Left lung (tissue), 14 donors: ENCODE measurements at places on chromosomes 7 and 10. TPM values are rescaled to one million over a fixed set of nuclear protein-coding genes. Genes with fewer than 3 reads are reported as not detected.

DNA sequence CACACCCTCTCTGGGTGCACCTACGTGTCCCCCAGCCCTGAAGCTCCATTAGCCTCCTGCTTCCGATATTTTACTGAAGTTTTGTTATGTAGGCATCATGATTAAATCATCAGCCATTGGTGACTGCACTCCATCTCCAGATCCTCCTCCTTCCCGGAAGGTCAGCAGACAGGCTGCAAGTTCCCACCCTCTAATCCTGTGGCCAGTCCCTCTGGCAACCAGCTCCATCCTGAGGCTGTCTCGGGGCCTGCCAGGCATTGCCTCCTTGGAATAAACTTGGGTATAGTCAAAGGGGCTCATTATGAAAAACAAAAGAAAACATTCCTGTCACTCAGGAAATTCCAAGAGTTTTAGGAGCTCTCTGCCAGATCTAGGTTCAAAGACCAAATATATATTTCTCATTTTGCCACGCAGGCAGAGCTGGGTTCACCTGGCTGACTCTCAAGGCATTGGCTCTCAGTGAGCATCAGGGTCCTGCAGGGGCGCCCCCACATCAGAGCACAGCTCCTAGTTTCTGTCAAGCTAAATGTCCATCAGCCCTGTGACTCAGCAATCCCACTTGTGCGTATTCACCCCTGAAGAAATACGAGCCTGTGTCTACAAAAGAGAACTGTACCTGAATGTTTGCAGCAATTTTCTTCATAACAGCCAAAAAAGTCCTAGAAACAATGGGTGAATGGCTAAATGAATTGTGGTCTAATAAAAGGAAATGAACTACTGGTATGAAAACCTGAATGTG is 27.4 kb upstream of the TMEM72 start:
- H3K36me3 ChIP-seq = no peaks in the 10 kb centered on the region
- DNase-seq = no peak
- peaks cover 8% of the 10 kb centered on the region for H3K27me3 ChIP-seq
- H3K4me1 ChIP-seq = peaks cover 9% of the 10 kb centered on the region
- no peak overlapping the region for H3K27ac ChIP-seq

PAPOLB gene
- total RNA-seq = 0.17 TPM

GRCh38 chr7:139515266-139515665 is 8.2 kb upstream of the CLEC2L start:
- no peak overlapping the region for H3K27ac ChIP-seq
- H3K4me1 ChIP-seq = no peaks in the 10 kb centered on the region
- H3K36me3 ChIP-seq = no peaks in the 10 kb centered on the region
- no peak for DNase-seq
- H3K27me3 ChIP-seq = no peaks in the 10 kb centered on the region

- no peak overlapping the region for H3K27ac ChIP-seq
- H3K36me3 ChIP-seq = no peaks in the 10 kb centered on the region
- peak; percentile 43 for DNase-seq
- H3K4me1 ChIP-seq = no peaks in the 10 kb centered on the region
These were observed 247.0 kb upstream of the PPP2R2D start for GRCh38 chr10:131653554-131654470.

KEL gene
- total RNA-seq = 0.96 TPM

GRCh38 chr7:42978496-42978895 is 46.3 kb downstream of the MRPL32 start:
- peak; percentile 40 for DNase-seq
- H3K4me1 ChIP-seq = no peaks in the 10 kb centered on the region
- no peak overlapping the region for H3K27ac ChIP-seq
- no peaks in the 10 kb centered on the region for H3K36me3 ChIP-seq
- H3K27me3 ChIP-seq = no peaks in the 10 kb centered on the region

- H3K4me3 ChIP-seq = no peak overlapping the region
- no peaks in the 10 kb centered on the region for H3K4me1 ChIP-seq
- no peaks in the 10 kb centered on the region for H3K36me3 ChIP-seq
- peak; percentile 26 for DNase-seq
- peaks cover 4% of the 10 kb centered on the region for H3K27me3 ChIP-seq
- H3K27ac ChIP-seq = no peak overlapping the region
These were observed 337.4 kb downstream of the DNAJB6 start for GRCh38 chr7:157674027-157674714.

GRCh38 chr7:16345979-16346958 is 75.1 kb downstream of the CRPPA start:
- H3K4me1 ChIP-seq = no peaks in the 10 kb centered on the region
- no peak overlapping the region for H3K4me3 ChIP-seq
- H3K27me3 ChIP-seq = no peaks in the 10 kb centered on the region
- no peak for DNase-seq
- H3K27ac ChIP-seq = no peak overlapping the region

GRCh38 chr10:63416376-63416775 is 49.4 kb downstream of the JMJD1C start:
- H3K4me1 ChIP-seq = peaks cover 30% of the 10 kb centered on the region
- H3K27ac ChIP-seq = no peak overlapping the region
- H3K27me3 ChIP-seq = no peaks in the 10 kb centered on the region
- H3K4me3 ChIP-seq = no peak overlapping the region

DNA sequence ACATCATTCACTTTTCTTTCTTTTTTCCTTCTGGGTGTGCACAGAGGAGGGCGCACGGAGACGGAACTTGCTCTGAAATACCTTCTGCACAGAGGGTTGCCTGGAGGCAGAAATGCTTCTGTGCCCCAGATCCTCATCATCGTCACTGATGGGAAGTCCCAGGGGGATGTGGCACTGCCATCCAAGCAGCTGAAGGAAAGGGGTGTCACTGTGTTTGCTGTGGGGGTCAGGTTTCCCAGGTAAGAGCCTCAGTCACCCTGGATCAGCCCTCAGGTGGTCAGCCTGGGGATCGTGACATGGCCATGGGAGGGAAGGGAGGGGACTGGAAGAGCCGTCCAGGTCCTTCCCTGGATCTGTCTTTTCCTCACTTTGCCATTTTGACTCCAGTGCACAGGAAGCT is 33.6 kb downstream of the VWA2 start:
- H3K27me3 ChIP-seq = no peaks in the 10 kb centered on the region
- no peaks in the 10 kb centered on the region for H3K36me3 ChIP-seq
- H3K4me3 ChIP-seq = no peak overlapping the region
- peak; percentile 22 for DNase-seq

PNLIPRP3 gene
- total RNA-seq = 0.42 TPM

LRRTM3 gene
- total RNA-seq = not detected

NXPH1 gene
- not detected for total RNA-seq

- H3K27me3 ChIP-seq = no peaks in the 10 kb centered on the region
- DNase-seq = no peak
- no peaks in the 10 kb centered on the region for H3K4me1 ChIP-seq
- H3K4me3 ChIP-seq = no peak overlapping the region
These were observed 50.1 kb downstream of the IPMK start for GRCh38 chr10:58217612-58218011.

GRCh38 chr7:112749775-112750174 is 40.4 kb downstream of the TMEM168 start:
- no peaks in the 10 kb centered on the region for H3K36me3 ChIP-seq
- no peak for DNase-seq
- H3K4me3 ChIP-seq = no peak overlapping the region
- no peak overlapping the region for H3K27ac ChIP-seq

DNA sequence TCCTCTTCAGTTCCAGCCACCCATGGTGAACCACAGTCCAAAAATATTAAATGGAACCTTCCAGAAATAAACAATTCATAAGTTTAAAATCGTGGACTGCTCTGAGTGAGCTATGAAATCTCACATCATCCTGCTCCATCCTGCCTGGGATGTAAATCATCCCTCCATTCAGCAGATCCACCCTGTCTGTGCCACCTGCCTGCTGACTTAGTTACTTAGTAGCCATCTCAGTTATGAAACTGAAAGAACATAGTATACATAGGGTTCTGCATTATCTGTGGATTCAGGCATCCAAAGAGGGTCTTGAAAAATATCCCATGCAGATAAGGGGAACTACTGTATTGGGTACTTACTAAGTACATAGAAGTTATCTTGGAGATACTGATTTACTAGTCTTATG is 89.0 kb downstream of the ST8SIA6 start:
- no peaks in the 10 kb centered on the region for H3K36me3 ChIP-seq
- H3K4me1 ChIP-seq = no peaks in the 10 kb centered on the region
- no peak overlapping the region for H3K4me3 ChIP-seq
- H3K27me3 ChIP-seq = no peaks in the 10 kb centered on the region
- DNase-seq = no peak
- H3K27ac ChIP-seq = no peak overlapping the region

GRCh38 chr10:103232131-103232673 is 13.5 kb upstream of the RPEL1 start:
- no peaks in the 10 kb centered on the region for H3K27me3 ChIP-seq
- no peak overlapping the region for H3K4me3 ChIP-seq
- no peak for DNase-seq
- H3K36me3 ChIP-seq = no peaks in the 10 kb centered on the region
- H3K4me1 ChIP-seq = no peaks in the 10 kb centered on the region
- H3K27ac ChIP-seq = peak overlapping the region; percentile 68

IQCE gene
- 19.0 TPM for total RNA-seq

DNA sequence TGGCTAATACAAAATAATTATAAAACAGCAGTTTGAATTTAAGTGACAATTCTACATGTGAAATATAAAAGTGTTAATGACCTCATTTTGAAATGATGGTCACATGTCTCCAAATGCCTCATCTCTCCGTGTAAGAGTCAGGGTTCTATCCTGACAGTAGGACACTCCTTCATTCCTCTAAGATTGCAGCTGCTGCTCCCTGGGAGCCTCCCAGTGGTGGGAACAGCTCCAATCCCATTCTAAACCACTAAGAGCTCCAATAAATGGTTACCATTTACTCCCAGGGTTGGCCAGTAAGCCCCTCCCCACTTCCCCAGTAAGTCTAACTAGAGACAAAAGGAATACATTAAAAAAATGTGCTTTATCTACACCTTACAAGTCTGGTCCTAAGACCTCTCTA is 344.6 kb upstream of the AOAH start:
- no peaks in the 10 kb centered on the region for H3K36me3 ChIP-seq
- DNase-seq = no peak
- H3K4me1 ChIP-seq = no peaks in the 10 kb centered on the region
- no peaks in the 10 kb centered on the region for H3K27me3 ChIP-seq

GRCh38 chr7:132653366-132653930 is 77.2 kb upstream of the PLXNA4 start:
- peak overlapping the region; percentile 57 for H3K27ac ChIP-seq
- no peaks in the 10 kb centered on the region for H3K27me3 ChIP-seq
- peaks cover 5% of the 10 kb centered on the region for H3K4me1 ChIP-seq
- no peak for DNase-seq
- H3K36me3 ChIP-seq = no peaks in the 10 kb centered on the region

DNA sequence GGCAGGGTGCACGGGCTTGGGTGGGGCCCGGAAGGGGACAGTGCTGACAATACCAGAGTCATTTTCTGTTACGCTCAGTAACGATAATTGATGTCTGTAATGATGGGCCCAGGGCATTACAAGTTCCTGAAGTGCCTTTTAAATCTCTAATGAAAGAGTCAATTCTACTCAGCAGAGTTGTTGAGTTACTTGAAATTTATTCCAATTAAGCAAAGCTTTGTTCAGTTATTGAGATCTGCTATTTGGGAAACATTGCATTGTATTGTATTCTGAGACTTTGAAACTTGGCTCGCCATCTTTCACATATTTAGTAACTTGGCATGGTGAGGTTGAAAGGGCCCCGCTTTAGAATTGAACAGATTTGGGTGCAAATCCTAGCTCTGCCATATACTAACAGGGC is 34.7 kb downstream of the MINDY4 start:
- H3K27ac ChIP-seq = no peak overlapping the region
- H3K4me1 ChIP-seq = peaks cover 17% of the 10 kb centered on the region
- H3K36me3 ChIP-seq = no peaks in the 10 kb centered on the region
- no peak for DNase-seq

- no peaks in the 10 kb centered on the region for H3K27me3 ChIP-seq
- no peak overlapping the region for H3K4me3 ChIP-seq
- no peaks in the 10 kb centered on the region for H3K4me1 ChIP-seq
- H3K36me3 ChIP-seq = no peaks in the 10 kb centered on the region
- DNase-seq = no peak
These were observed 423.9 kb downstream of the CALN1 start for GRCh38 chr7:71988201-71988600.

C7orf57 gene
- not detected for total RNA-seq

GRCh38 chr10:114266521-114266920 is 27.5 kb downstream of the VWA2 start:
- peak; percentile 43 for DNase-seq
- H3K27ac ChIP-seq = no peak overlapping the region
- H3K36me3 ChIP-seq = no peaks in the 10 kb centered on the region
- peaks cover 5% of the 10 kb centered on the region for H3K4me1 ChIP-seq

GHRHR gene
- not detected for total RNA-seq

GRCh38 chr7:105648561-105649401 is 67.5 kb upstream of the EFCAB10 start:
- no peak overlapping the region for H3K4me3 ChIP-seq
- no peaks in the 10 kb centered on the region for H3K4me1 ChIP-seq
- DNase-seq = no peak
- H3K27ac ChIP-seq = no peak overlapping the region
- H3K27me3 ChIP-seq = no peaks in the 10 kb centered on the region
- H3K36me3 ChIP-seq = no peaks in the 10 kb centered on the region

GRCh38 chr7:108497082-108497725 is 28.7 kb downstream of the PNPLA8 start:
- DNase-seq = no peak
- H3K4me3 ChIP-seq = no peak overlapping the region
- H3K27me3 ChIP-seq = no peaks in the 10 kb centered on the region
- no peaks in the 10 kb centered on the region for H3K4me1 ChIP-seq
- H3K36me3 ChIP-seq = peaks cover 58% of the 10 kb centered on the region

DNA sequence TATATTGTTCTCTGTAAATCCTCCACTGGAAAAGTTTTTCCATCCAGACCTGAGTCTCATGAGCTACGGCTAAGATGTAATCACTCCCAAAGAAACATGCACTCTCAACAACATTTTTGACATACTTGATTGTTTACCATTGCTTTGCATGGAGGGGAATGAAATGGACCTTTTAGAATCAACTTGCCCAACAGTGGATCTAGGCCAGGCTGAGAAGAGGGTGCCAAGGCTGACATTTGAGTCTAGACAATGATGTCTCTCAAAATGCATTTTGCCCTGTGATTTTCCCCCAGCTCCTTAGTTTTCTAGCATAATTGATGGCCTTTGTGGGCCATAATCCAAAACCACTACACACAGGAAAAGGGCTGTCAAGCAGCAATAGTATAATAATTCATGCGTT is 297.9 kb upstream of the KLF6 start:
- no peak overlapping the region for H3K27ac ChIP-seq
- no peak overlapping the region for H3K4me3 ChIP-seq
- DNase-seq = no peak
- H3K27me3 ChIP-seq = no peaks in the 10 kb centered on the region
- H3K4me1 ChIP-seq = peaks cover 9% of the 10 kb centered on the region

- no peak overlapping the region for H3K27ac ChIP-seq
- H3K4me3 ChIP-seq = no peak overlapping the region
These were observed 10.1 kb downstream of the MCMBP start for GRCh38 chr10:119862524-119862923.

- peaks cover 4% of the 10 kb centered on the region for H3K4me1 ChIP-seq
- H3K4me3 ChIP-seq = peak overlapping the region; percentile 81
- no peaks in the 10 kb centered on the region for H3K36me3 ChIP-seq
- peak overlapping the region; percentile 98 for H3K27ac ChIP-seq
- DNase-seq = no peak
These were observed 2.5 kb downstream of the P4HA1 start for GRCh38 chr10:73093922-73094850.

FAS gene
- 76.4 TPM for total RNA-seq

- no peaks in the 10 kb centered on the region for H3K36me3 ChIP-seq
- DNase-seq = no peak
- no peaks in the 10 kb centered on the region for H3K27me3 ChIP-seq
- H3K4me3 ChIP-seq = no peak overlapping the region
- no peaks in the 10 kb centered on the region for H3K4me1 ChIP-seq
- no peak overlapping the region for H3K27ac ChIP-seq
These were observed 8.3 kb upstream of the MMP21 start for GRCh38 chr10:125783957-125784356.
